ENCODE measurements at places on chromosomes 1 and 21. TPM values are rescaled to one million over a fixed set of nuclear protein-coding genes. Genes with fewer than 3 reads are reported as not detected.

The OR6N2 gene
- not detected for total RNA-seq

The S100A7 gene
- total RNA-seq = not detected

The POLR3GL gene
- 32.8 TPM for total RNA-seq

The S100A7A gene
- not detected for total RNA-seq

The TRNP1 gene
- total RNA-seq = 0.26 TPM

The BRDT gene
- not detected for total RNA-seq

The RNU1-2 gene
- total RNA-seq = 4,743 TPM

The FGGY gene
- total RNA-seq = 12.6 TPM

The KRTAP19-3 gene
- not detected for total RNA-seq

All from T-cell (primary cell).